ENCODE measurements at places on chromosomes 16 and 17. TPM values are rescaled to one million over a fixed set of nuclear protein-coding genes. Genes with fewer than 3 reads are reported as not detected.

- no peak for DNase-seq
Measured at GRCh38 chr17:74545843-74546230, at the start of gene CD300C. Gene CD300C (minus strand): TSS chr17:74546115. CDS start chr17:74545782, 333 bp downstream.

GRCh38 chr17:62802561-62803205 lies 5.4 kb downstream of the MARCHF10 start:
- DNase-seq = no peak

- DNase-seq = no peak
Measured at GRCh38 chr16:23148513-23149266, 562 bp downstream of the USP31 start.

- DNase-seq = no peak
Measured at GRCh38 chr17:602436-602835, 112.2 kb downstream of the VPS53 start.

DNA sequence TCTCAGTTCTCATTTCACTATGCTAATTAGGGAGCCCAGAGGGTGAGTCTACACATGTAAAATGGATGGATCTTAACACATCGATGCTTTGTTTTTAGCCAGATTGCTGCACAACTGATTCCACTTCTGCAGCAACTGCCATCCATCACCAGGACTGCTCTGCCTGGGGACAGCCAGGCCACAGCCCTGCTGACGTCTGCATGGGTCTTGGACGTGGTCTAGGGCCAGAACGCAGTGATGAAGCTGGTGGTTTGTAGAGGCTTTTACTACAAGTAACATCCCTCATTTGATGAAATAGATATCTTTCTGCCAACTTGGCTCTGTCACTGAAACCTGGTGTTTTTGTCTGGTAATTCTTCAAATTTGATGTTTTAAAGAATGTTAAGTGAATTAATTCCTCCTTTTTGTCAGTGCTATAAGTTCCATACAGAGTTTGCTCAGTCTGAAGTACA lies 50.6 kb downstream of the MARCHF10 start:
- DNase-seq = no peak

DNA sequence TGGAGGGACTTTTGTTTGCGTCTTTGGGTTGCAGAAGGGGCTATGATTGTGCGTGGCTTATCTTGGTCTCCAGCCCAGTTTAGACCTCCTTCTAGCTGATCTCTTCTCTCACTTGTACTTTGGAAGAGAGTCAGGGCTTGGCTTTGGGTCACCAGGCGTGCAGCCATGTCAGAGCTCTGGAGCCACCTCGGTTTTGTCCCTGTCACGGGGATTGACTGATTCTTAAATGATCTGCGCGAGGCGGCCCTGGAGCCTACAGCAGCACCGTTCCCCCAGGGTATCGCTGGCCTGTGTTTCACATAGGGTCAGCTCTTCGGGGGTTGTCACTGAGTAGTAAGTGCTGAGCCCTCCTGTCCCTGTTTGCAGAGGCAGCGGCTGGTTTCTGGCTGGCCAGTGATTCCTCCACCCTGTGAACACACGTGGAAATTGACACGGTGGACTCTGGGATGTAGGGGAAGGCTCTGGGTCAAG lies 209.8 kb upstream of the CHMP6 start:
- DNase-seq = no peak

DNA sequence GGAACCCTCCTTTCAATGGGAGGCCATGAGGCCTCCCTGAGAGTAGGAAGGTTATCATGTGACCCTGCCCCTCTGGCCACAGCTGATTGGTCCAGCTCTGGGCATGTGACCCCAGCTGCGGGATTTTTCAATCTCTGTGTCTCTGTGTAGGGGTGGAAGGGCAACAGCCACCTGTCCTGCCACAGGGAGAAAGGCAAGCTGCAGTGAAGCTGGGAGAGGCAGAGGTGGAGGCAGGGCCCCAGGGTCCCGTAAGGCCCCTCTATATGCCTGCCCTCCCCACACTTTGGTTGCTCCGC lies 10.9 kb downstream of the DNAAF8 start:
- no peak for DNase-seq

DNA sequence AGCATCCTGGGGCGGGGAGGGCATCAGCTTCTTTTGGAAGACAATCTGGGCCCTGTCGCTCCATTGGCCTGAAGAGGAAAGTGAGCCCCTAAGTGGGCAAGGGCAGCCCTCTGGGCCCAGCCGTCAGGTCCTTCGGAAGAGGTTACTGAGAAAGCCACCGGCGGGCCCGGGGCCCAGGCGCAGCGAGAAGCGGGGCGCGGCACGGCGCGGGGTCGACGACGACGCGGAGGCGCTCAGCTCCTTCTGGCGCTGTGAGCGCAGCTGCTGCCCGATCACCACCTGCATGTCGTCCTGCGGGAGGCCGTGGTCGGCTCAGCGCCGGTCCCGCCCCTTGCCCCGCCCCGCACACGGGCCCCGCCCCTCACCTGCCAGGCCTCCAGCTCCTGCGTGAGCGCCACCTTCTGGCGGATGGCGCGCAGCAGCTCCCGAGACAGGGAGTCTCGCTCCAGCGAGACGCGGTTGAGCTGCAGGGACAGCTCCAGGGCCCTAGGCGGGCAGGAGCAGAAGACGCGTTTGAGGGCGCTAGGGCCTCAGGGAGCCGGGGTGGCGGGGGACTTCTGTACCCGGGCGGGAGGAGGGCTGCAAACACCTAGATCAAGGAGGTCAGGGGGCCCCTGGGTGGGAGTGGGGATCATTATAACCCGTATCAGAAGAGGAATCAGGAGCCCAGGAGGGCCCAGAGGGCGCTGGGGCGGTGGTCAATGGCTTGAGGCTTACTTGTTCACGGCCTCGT lies 4.3 kb downstream of the THOC6 start:
- no peak for DNase-seq

DNA sequence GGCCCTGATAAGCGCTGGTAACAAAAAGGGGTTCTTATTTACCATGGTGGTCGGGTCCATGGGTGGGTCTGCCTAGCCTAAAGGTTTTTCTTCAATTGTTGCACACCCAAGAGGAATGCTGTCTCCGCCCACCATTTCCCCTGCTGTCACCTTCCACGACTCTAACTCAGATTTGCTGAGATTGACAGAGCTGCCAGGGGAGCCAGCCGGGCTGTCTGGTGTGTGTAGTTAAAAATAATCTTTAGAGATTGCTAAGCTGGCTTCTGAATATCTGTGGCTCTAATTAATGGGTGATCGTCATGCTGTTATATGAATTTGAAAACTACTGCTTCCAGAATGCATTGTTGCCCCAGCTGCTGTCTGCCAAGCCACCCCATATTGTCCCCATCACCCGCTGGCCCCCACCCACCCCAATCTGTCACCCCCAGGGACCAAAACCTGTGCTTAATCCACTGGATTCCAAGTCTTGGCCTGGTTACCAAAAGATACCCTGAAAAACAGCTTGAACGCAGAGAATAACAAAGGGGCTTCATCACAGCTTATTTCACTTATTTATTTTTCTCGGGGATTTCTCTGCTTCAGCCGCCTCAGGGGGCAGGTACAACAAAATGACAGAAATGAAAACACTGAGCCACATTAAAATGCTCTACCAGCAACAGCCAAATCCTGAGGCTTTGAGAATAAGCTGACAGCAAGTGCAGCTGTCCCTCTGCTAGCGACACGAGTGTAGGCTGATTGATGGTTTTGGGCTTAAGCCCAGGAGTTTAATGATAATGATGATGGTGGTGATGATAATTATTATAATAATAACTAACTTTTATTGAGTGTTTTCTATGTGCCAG lies 46.1 kb upstream of the NLK start:
- DNase-seq = no peak

DNA sequence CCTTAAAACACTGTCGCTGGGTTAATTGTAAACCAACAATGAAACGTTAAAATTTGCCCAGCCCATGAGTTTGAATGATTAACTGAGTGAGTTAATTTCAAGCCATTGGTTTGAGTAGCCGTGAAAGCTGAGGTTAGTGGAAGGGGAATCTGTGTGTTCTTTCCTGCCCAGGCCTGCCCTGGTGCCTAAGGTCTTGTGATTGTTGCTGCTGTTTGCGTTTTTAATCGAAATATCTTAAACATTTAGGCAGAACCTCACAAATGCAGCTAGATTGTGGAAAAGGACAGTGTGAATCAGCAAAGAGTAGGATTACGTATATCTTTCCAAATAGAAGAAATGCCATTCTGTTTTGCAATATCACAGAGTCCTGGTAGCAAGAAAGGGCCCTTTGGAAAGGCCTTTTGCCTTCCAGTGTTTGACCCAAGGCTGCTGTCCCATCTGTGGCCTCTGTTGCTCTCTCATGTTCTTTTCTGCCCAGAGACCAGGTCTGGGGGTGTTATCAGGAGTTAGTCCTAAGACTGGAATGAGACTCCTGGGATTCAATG lies 113.8 kb downstream of the MSI2 start:
- DNase-seq = no peak

- no peak for DNase-seq
Measured at GRCh38 chr17:49216953-49217650, 6.6 kb downstream of the ABI3 start.

- no peak for DNase-seq
Measured at GRCh38 chr16:79592186-79592585, 8.4 kb downstream of the MAF start.

DNA sequence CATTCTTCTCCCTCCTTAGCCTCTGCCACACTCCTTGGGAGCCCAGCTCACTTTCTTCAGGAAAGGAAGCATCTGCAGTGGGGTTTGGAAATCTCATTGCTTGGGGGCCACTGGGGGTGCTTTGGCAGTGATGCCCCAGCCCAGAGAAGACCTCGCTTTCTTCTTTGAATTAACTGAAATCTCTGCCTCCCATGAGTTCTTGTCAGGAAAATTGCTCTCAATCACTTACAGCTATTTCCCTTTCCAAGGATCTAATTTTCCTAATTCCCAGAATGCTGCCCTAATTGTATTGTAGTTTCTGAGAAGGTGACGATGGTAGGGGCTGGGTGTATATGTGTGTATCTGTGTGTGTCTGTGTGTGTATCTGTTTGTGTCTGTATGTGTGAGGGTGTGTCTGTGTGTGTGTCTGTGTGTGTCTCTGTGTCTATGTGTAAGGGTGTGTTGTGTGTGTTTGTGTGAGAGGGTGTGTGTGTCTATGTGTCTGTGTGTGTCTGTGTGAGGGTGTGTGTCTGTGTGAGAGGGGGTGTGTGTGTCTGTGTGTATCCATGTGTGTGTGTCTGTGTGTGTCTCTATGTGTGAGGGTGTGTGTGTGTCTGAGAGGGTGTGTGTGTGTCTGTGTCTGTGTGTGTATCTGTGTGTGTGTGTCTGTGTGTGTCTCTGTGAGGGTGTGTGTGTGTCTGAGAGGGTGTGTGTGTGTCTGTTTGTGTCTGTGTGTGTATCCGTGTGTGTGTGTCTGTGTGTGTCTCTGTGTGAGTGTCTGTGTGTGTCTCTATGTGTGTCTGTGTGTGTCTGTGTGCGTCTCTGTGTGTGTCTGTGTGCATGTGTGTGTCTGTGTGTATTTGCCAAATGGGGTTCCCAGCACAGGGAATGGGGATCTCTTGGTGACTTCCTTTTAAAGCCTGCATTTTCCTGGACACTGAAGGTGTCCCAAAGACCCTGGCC lies 83.5 kb upstream of the DNAJA2 start:
- DNase-seq = no peak

DNA sequence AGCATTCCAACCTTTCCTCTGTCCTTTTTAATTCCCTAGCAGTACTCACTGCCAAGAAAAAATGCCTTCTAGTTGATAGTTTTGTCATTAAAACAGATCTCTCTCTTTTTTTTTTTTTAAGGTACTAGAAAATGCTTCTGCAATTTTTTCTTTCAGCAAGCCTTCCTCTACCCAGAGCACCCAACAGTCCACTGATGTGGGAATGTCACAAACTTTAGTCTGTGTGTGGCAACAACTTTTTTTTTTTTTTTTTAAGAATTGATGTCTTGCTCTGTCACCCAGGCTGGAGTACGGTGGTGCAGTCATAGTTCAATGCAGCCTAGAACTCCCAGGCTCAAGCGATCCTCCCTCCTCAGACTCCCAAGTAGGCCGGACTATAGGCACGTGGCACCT lies 34.7 kb downstream of the CDRT15 start:
- DNase-seq = no peak

- no peak for DNase-seq
Measured at GRCh38 chr16:79169239-79169638, 431.3 kb downstream of the MAF start.

DNA sequence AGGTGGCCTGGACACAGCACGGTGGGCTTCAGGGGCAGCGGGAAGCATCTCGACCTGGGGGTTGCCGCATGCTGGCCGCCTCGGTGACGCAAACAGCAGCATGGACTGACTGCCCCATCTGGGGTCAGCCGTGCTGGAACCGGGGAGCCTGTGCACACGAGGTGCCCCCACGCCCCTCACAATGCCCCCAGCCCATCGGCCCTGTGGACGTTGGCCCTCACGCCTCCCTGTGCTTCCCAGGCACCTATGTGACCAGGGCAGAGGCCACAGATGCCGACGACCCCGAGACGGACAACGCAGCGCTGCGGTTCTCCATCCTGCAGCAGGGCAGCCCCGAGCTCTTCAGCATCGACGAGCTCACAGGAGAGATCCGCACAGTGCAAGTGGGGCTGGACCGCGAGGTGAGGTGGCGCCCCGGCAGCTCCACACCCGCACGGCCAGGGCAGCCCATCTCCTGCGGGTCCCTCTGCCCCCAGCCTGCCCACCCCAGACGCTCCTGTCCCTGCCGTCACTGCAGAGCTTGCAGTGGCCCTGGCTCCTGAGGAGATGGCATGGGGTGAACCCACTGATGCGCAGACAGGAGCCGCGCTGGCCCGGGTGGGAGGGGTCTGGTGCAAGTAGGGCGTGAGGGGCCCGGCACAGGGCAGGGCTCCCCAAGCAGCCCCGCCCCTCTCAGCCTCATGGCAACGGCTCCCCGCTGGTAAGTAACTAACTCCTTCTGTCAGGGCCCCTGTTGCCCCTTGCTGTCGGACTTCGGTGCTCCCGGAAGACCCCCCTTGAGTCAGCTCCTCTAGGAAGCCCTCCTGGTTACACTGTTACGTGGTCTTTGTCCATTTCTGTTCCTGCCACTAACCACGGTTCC lies 13.6 kb downstream of the CDH15 start:
- DNase-seq = no peak

- no peak for DNase-seq
Measured at GRCh38 chr17:6536053-6536452, 20.3 kb downstream of the PITPNM3 start.

GRCh38 chr16:78396046-78396445 lies 296.6 kb downstream of the WWOX start:
- no peak for DNase-seq

The GRIN2A gene
- polyA plus RNA-seq = 6.5 TPM

The CCL4L2 gene
- polyA plus RNA-seq = 1.1 TPM

The HIC1 gene
- polyA plus RNA-seq = 22.1 TPM

The FA2H gene
- 3.7 TPM for polyA plus RNA-seq

The SRL gene
- 1.2 TPM for polyA plus RNA-seq

The GPRC5C gene
- 129 TPM for polyA plus RNA-seq

The TADA2A gene
- polyA plus RNA-seq = 28.9 TPM

The PLXDC1 gene
- 5.5 TPM for polyA plus RNA-seq

The GGT6 gene
- 6.1 TPM for polyA plus RNA-seq

The PIPOX gene
- 11.6 TPM for polyA plus RNA-seq

The SEZ6L2 gene
- 13.7 TPM for polyA plus RNA-seq

The CMTM2 gene
- 0.39 TPM for polyA plus RNA-seq

The HOXB3 gene
- 145 TPM for polyA plus RNA-seq
